ENCODE measurements at places on chromosomes 11 and 22. TPM values are rescaled to one million over a fixed set of nuclear protein-coding genes. Genes with fewer than 3 reads are reported as not detected.

PRR5 gene
- 27.3 TPM for total RNA-seq

FXYD6 gene
- total RNA-seq: not detected

ME3 gene
- total RNA-seq: 6.2 TPM

SLC25A18 gene
- total RNA-seq: not detected

IGSF22 gene
- total RNA-seq: 1.4 TPM

MRGPRE gene
- not detected for total RNA-seq

UNC93B1 gene
- total RNA-seq: 12.4 TPM

OR10A2 gene
- not detected for total RNA-seq

PRR5L gene
- total RNA-seq: 8.1 TPM

PDE2A gene
- total RNA-seq: 0.72 TPM

SLC17A6 gene
- not detected for total RNA-seq

TRIM49 gene
- not detected for total RNA-seq

MAJIN gene
- total RNA-seq: not detected

SMIM35 gene
- 0.32 TPM for total RNA-seq

KDM4D gene
- total RNA-seq: 1.1 TPM
